ENCODE measurements at places on chromosomes 6 and 20.

GRCh38 chr20:23116311-23117089 is 30.4 kb upstream of the CD93 start:
- no peak for DNase-seq

- no peak for DNase-seq
These were observed 55.5 kb downstream of the PDE7B start for GRCh38 chr6:135906972-135907465.

- no peak for DNase-seq
These were observed 32.5 kb downstream of the PLCG1 start for GRCh38 chr20:41169791-41170351.

DNA sequence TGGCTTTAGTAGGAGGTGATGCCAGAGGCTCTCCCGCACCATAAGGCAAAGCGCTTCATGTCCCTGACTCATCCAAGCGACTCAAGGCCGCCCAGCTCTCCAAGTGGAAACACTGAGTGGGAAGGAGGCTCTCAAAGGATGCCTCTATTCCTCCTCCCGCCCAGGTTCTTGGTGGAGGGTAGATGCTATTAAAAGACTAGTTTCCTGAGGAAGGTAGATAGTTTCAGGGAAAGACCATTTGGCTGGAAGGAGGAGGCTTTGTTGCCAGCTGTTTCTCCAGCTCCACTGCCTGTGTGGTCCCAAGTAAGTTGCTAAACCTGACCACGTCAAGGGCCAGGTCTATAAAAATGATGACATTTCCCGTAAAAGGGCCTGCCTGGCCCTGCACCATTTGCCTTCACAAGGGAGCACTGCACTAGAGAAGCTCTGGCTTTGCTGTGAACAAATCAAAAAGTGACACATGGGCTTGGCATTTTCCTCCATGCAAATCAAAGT is 48.2 kb downstream of the GMDS start:
- no peak for DNase-seq

GRCh38 chr20:50196248-50196647 is 5.6 kb downstream of the CEBPB start:
- DNase-seq, result no peak

GRCh38 chr6:21098134-21098533 is 495.4 kb upstream of the SOX4 start:
- no peak for DNase-seq

DNA sequence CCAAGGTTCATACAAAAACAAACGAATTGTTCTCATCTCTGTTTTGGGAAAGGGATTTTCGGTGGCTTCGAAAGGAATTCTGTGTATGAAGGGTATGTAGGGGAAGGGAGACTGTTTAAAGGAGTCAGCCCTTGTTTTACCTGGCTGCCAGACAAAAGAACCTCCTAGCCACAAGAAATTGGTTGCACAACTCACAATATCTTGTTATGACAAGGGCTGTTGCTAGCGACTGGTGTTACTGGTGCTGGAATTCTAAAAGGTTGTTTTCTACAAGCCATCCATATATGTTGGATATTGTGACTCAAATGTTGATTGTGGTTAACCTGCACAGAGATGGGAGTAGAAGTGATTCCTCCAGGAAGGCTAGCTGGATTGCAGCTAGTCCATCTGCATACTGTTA is 34.6 kb upstream of the CITED2 start:
- DNase-seq, result no peak

GRCh38 chr6:159973406-159973805 is 4.5 kb downstream of the IGF2R start:
- no peak for DNase-seq

DNA sequence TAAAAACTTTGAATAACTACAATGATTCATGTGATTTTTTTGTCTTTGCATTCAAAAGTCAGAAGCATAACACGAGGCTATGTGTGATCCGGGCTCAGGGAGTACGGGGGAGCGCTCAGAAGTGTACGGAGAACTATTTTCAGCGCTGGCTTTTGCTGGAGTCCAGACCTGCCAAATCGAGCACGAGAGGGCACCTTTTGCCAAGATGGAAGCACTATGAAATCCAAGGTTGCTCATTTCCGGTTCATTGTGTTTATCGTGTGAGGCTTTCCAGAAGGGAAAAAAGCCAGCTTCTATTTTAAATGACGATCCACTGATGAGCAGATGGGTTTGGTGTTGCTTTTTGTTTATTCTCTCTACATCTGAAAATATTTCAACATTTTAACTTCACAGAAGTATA is 11.3 kb downstream of the RAMACL start:
- DNase-seq, result no peak

All from NCI-H1930 (cell line).